Endothelial cell (in vitro differentiated cells): ENCODE measurements at places on chromosomes 3 and 15.

DNA sequence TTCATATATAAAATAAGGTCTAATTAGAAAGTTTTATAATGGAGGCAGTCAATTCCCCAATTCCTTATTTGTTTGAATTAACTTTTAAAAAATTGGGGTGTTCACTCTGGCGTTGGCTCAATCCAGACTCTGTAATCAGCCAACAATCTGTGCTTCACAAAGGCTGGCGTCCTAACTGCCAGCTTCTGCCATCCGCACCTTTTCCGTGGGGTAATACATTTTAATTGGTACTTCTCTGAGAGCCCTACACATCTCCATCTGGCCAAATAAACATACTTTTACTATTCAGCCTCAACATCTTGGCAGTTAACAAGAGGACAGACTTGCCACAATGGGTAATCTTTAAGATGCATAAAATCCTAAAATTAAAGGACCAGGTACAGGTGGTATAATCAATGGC is 125.2 kb upstream of the CCNL1 start:
- no peaks in the 10 kb centered on the region for H3K27me3 ChIP-seq
- no peak for DNase-seq
- H3K4me3 ChIP-seq, result no peak overlapping the region

GRCh38 chr15:95577927-95578326 is 752.6 kb upstream of the NR2F2 start:
- H3K4me1 ChIP-seq, result no peaks in the 10 kb centered on the region
- no peak overlapping the region for H3K27ac ChIP-seq
- no peaks in the 10 kb centered on the region for H3K36me3 ChIP-seq
- H3K4me3 ChIP-seq, result no peak overlapping the region
- H3K27me3 ChIP-seq, result no peaks in the 10 kb centered on the region
- no peak for DNase-seq

- no peaks in the 10 kb centered on the region for H3K4me1 ChIP-seq
- no peak for DNase-seq
- H3K4me3 ChIP-seq, result no peak overlapping the region
- H3K27ac ChIP-seq, result no peak overlapping the region
- H3K27me3 ChIP-seq, result peaks cover 1% of the 10 kb centered on the region
These were observed 203.5 kb upstream of the ZBTB20 start for GRCh38 chr3:115350606-115351005.

DNA sequence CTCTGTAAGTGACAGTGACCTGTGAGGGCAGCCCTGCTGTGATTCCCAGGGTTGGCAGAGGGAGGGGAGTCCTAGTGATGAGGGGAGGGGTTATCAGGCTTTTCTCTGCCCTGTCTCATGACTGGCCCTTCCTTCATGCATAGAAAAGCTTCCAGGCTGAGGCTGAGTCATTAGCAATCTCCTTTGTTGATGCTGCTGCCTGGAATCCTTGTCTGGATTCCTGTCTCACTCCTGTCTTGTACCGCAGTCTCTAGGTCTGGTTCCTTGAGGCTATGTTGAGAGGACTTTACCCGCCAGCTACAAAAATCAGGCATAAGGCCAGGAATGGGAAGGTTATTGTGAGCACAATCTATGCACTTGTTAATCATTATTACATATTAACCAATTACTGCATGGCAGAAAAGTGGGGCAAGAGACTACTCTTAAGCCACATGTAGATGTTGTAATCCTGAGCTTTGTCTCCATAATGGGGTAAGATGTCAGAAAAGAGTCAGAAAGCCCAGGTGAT is 7.2 kb downstream of the KLHL6 start:
- peak overlapping the region; percentile 2 for H3K4me3 ChIP-seq
- peaks cover 21% of the 10 kb centered on the region for H3K36me3 ChIP-seq
- peaks cover 5% of the 10 kb centered on the region for H3K27me3 ChIP-seq

GRCh38 chr15:58203537-58203936 is 65.4 kb downstream of the AQP9 start:
- H3K4me1 ChIP-seq, result no peaks in the 10 kb centered on the region
- DNase-seq, result no peak
- no peaks in the 10 kb centered on the region for H3K36me3 ChIP-seq
- H3K4me3 ChIP-seq, result no peak overlapping the region

- H3K36me3 ChIP-seq, result peaks cover 3% of the 10 kb centered on the region
- no peak overlapping the region for H3K27ac ChIP-seq
- H3K4me1 ChIP-seq, result peaks cover 9% of the 10 kb centered on the region
- peaks cover 2% of the 10 kb centered on the region for H3K27me3 ChIP-seq
- H3K4me3 ChIP-seq, result no peak overlapping the region
- DNase-seq, result no peak
These were observed 43.0 kb upstream of the SPATA12 start for GRCh38 chr3:57017459-57017845.

DNA sequence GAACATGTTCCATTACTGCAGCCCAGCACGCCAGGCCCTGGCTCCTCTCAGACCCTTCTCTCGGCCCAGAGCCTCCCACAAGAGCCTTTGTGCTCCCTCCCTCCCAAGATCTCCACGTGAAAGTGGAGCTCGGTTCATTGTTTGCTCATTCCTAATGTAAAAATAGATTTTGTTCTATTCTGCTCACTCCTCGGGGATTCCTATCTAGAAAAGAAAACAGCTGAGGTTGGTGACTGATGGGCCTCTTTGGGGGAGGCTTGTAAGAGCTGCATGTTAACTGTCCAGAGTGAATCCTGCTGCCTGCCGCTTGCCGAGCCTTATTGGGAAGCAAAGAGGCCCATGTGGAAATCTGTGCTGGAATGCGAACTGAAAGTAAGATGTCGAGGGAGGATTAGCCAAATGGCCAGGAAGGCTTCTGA is 267.1 kb downstream of the LRTM1 start:
- no peaks in the 10 kb centered on the region for H3K27me3 ChIP-seq
- no peak overlapping the region for H3K27ac ChIP-seq
- no peak overlapping the region for H3K4me3 ChIP-seq
- no peak for DNase-seq
- peaks cover 5% of the 10 kb centered on the region for H3K4me1 ChIP-seq

- no peak overlapping the region for H3K27ac ChIP-seq
- DNase-seq, result no peak
- no peaks in the 10 kb centered on the region for H3K27me3 ChIP-seq
These were observed 143.6 kb downstream of the PLCL2 start for GRCh38 chr3:17028363-17028762.

GRCh38 chr3:35187908-35188307 is 451.4 kb upstream of the ARPP21 start:
- no peak overlapping the region for H3K27ac ChIP-seq
- DNase-seq, result no peak
- H3K4me3 ChIP-seq, result no peak overlapping the region
- peaks cover 3% of the 10 kb centered on the region for H3K36me3 ChIP-seq

- H3K27ac ChIP-seq, result peak overlapping the region; percentile 5
- H3K4me3 ChIP-seq, result peak overlapping the region; percentile 71
- peaks cover 23% of the 10 kb centered on the region for H3K4me1 ChIP-seq
- H3K36me3 ChIP-seq, result peaks cover 65% of the 10 kb centered on the region
- DNase-seq, result no peak
These were observed 14.4 kb downstream of the POLG start for GRCh38 chr15:89320200-89320599.

DNA sequence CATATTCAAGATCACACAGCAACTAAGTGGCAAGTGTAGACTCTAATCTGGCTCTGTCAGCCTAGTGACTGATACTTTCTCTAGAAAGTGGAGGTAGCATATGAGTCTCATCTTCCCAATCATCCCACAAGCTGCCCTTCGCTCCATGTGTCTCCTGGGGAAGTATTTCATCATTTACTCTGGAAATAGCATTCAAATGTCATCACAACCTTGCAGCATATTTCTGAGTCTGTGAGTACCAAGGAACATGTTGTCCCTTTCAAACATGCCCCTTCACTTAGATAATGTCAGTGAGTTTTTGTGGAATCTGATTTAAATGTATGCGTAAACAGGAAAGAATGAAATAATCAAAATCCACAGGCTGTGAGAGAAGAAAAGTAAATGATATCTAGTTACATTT is 322.9 kb downstream of the SLC9A9 start:
- H3K27ac ChIP-seq, result no peak overlapping the region
- H3K4me1 ChIP-seq, result no peaks in the 10 kb centered on the region
- H3K27me3 ChIP-seq, result no peaks in the 10 kb centered on the region
- H3K36me3 ChIP-seq, result no peaks in the 10 kb centered on the region
- H3K4me3 ChIP-seq, result no peak overlapping the region
- DNase-seq, result no peak

DNA sequence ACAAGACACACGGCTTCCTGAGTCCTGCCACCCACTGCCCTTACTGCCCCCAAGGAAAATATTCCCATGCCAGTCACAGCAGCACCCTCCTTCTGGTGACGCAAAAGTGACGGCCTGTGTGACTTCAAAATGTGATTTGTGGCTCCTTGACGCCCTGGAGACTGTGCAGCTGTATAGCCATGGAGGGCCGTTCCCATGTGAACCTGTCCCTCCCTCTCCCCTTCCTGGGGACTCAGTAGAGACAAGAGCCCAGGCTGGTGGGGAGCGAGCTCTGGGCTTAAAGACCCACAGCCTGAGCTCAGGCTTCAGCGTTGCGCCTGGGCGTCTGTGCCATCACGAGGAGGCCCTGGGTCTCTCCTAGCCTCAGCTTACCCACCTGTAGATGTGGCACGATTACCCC is 78.2 kb downstream of the TOP2B start:
- H3K27me3 ChIP-seq, result peaks cover 6% of the 10 kb centered on the region
- peaks cover 10% of the 10 kb centered on the region for H3K4me1 ChIP-seq
- no peak for DNase-seq
- H3K4me3 ChIP-seq, result no peak overlapping the region
- H3K36me3 ChIP-seq, result no peaks in the 10 kb centered on the region
- H3K27ac ChIP-seq, result no peak overlapping the region

DNA sequence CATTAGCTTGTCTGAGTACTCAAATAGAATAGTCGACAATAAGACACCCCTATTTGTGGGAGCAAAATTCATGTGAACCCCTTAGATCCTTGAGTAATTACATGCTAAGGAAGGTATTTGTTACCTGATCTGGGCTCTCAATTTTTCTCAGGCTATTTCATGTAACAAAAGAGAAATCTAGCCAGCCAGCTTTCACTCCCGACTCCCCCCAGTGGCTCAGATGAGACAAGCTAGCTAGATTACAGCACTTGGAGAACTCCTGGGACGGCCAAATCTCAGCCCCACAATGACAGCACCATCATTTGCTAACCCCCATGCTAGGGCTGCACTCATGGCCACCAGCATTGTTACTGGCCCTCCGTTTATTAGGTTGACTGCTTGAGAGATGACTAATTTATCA is 41.3 kb downstream of the GLDN start:
- H3K4me1 ChIP-seq, result peaks cover 14% of the 10 kb centered on the region
- no peak overlapping the region for H3K4me3 ChIP-seq
- H3K36me3 ChIP-seq, result peaks cover 4% of the 10 kb centered on the region
- peak; percentile 60 for DNase-seq
- no peak overlapping the region for H3K27ac ChIP-seq
- H3K27me3 ChIP-seq, result peaks cover 11% of the 10 kb centered on the region

DNA sequence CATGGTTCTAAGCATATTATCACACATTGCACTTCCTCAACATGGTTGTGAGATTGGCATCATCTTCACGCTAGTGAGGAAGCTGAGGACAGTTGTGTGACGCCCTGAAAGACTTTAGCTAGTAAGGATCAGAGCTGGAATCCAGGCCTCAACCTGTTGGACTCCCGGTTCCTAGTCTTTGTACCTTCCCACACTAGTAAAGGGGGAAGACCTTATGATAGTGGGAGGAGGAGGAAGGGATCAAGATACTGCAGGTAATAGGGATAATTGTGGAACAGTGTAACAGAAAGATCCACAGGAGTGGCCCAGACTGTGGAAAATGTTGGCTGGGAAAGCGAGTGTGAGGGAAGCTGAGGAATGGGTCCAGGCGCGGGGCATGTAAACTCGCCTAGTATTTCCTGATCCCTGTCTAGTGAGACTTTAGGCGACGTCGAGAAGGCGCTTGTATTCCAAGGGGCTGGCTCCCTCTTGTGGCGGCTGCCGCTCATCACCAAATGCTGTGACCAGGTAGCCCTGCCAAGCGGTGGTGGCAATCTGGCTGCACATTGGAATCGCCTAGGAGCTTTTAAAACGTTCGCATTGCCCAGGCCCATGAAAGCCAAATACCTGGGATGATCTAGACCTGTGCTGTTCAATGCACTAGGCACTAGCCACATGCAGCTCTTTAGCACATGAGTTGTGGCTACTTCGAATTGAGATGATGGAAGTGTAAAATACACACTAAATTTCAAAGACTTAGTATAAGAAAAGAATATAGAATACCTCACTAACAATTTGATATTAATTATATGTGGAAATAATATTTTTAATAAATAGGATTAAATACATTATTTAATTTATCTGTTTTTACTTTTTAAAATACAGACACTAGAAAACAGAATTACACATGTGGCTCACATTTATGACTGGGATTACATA is 38.8 kb upstream of the CLDN18 start:
- peaks cover 2% of the 10 kb centered on the region for H3K4me1 ChIP-seq
- no peaks in the 10 kb centered on the region for H3K27me3 ChIP-seq
- DNase-seq, result peak; percentile 90
- no peak overlapping the region for H3K27ac ChIP-seq
- H3K36me3 ChIP-seq, result no peaks in the 10 kb centered on the region

DNA sequence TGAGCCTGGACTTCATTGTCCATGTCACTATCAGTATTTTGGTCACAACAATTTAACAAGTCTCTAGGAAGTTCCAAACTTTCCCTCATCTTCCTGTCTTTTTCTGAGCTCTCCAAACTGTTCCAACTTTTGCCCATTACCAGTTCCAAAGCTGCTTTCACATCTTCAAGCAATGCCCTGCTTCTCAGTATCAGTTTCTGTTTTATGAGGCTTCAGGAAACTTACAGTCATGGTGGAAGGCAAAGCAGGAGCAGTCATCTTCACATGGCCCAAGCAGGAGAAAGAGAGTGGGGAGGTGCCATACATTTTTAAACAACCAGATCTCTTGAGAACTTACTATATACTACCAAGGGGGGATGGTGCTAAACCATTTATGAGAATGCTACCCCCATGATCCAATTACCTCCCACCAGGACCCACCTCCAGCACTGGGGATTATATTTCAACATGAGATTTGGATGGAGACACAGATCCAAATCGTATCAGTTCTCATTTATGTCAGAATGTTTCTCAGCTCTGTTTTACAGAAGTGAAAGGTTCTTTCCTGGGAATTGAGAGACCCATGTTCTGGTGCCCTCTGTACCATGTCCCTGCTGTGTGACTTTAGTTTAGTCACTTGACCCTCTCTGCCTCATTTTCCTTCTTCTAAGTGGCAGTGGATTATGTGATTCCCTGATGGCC is 169.7 kb downstream of the PLCL2 start:
- DNase-seq, result no peak
- no peaks in the 10 kb centered on the region for H3K4me1 ChIP-seq
- H3K36me3 ChIP-seq, result peaks cover 13% of the 10 kb centered on the region
- no peak overlapping the region for H3K4me3 ChIP-seq
- H3K27ac ChIP-seq, result no peak overlapping the region

GRCh38 chr15:93035092-93035915 is 53.7 kb downstream of the RGMA start:
- H3K27me3 ChIP-seq, result peaks cover 10% of the 10 kb centered on the region
- H3K36me3 ChIP-seq, result no peaks in the 10 kb centered on the region
- H3K27ac ChIP-seq, result no peak overlapping the region
- no peak overlapping the region for H3K4me3 ChIP-seq
- H3K4me1 ChIP-seq, result peaks cover 2% of the 10 kb centered on the region
- no peak for DNase-seq
